ENCODE measurements at places on chromosomes 7 and 10.

DNA sequence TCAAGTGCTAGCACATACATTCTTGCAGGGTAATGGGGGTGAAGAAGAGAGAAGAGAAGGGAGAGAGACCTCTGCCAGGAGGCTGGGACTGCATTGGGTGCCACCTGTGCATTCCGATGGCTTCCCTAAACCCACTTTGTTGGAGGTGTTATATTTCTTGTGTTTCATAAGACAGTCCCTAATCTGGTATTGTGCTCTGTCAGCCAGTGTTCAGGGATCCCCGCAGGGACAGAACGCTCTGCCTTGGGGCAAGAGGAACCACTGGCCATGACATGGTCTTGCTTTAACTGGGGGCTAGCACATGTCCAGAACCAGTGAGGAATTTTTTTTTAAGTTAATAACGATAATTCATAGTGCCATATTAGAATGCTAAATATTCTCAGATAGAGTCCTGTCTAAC, 365.2 kb upstream of the GALNT17 start:
- DNase-seq = no peak

DNA sequence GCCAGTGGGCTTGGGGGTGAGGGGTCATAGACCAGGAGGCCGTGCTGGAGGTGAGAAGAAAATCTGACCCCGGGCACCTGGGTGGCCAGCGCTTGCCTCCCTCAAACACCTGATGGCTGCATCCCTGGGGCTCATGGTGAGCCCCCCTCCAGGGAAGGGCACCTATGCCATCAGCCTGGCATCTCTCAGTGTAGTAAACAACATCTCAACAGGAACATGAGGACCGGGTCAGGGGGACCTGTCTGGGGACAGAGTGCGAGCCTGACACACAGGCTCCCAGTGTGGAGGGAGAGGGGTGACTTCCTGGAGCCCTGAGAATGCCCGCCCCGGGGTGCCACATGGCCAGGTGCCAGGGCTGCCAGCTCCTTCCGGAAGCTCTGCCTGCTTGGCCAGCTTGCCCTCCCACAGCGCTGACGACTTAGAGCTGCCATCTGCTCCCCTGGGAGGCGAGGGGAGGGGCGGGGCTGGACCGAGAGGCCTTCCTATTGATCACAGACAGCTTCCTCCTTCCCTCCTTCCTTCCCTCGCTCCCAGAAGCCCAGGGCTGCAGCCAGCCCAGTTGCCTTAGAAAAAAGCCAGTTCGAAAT, 12.3 kb downstream of the STX1A start:
- no peak for DNase-seq

DNA sequence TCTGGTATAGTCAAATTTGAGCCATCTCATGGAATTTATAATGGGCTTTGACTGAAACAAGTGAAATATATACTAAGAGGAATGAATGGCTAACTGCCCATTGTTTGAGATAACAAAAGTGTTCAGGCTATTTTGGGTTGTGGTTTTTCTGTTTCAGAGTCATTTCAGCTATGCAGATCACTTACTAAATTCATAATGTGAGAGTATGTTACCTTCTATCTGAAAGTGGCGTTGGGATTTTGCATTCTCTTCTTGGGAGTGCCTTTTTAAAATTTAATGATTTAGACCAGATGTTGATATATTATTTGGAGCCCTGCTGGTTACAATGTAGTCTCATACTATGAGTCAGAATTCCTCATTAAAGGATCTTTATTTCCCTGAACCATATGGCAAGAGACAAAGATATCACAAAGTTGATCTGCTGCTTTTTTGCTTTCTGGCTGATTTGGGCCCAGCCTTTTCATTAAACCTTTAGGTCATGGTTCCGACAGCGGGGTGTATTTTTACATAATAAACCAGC, 10.4 kb downstream of the VCL start:
- DNase-seq = peak; percentile 77

DNA sequence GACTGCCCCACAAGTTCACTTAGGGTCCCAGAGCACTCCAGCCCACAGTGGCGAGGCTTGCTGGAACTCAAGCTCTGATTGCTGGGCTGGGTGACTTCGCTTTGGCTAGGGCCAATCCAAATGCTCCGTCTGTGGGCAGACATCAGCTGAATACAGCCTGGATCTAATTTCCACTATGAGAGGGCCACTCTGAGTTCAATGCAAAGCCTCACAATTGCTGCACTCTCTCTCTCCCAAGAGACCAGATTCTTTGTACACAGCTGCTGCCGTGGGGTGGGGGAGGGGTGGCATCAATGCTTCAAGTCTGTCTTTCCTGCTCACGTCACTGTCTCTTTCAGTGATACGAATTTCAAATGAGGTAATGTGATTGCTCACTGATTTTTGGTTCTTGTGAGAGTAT, 47.3 kb upstream of the BPGM start:
- no peak for DNase-seq

DNA sequence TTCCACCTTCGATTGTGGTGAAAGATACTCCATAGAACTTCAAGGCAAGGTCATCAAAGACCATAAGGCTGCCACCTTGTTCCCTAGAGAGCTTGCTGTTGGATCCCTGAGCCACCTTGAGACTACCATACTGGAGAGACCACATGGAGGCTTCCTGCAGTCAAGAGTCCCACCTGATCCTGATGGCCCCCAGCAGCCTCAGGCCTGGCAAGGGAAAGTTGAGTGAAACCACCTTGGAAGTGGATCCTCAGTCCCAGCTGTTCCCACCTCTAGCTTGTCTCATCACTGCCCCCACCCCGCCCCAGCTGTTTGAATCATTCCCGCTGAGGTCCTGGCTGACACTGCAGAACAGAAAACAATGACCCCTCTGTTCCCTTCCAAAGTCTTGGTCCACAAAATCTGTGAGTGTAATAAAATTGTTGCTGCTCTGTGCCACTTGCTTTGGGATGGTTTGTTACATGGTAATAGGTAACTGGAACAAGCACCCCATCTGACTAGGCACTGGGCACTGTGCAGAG, 32.0 kb downstream of the PRLHR start:
- DNase-seq = no peak

GRCh38 chr10:126384269-126384873, 3.9 kb downstream of the ADAM12 start:
- peak; percentile 57 for DNase-seq

DNA sequence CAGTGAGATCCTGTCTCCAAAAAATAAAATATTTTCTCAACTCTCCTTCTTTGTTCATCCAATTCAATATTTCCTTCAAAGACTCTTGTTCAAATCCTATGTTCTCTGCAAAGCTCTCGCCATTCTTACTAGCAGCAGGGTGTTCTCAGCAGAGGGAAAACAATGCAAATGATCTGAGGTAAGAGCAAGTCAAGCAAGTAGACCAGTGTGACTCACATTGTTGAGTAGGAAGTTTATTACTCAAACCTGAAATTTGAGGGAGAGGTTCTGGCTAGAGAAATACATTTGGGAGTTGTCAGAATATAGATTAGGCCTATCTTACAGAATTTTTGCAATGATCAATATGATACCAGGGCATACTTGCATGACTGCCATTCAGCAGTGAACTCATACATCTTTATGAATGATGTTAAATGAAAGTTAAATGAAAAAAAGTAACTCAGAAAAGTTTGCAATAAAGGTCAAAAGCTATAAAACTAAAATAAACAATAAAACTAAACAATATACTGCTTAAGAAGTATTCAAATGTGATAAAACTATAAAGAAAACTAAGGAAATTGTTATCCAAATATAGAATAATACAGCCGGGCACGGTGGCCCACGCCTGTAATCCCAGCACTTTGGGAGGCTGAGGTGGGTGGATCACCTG, 5.8 kb downstream of the IDE start:
- no peak for DNase-seq

DNA sequence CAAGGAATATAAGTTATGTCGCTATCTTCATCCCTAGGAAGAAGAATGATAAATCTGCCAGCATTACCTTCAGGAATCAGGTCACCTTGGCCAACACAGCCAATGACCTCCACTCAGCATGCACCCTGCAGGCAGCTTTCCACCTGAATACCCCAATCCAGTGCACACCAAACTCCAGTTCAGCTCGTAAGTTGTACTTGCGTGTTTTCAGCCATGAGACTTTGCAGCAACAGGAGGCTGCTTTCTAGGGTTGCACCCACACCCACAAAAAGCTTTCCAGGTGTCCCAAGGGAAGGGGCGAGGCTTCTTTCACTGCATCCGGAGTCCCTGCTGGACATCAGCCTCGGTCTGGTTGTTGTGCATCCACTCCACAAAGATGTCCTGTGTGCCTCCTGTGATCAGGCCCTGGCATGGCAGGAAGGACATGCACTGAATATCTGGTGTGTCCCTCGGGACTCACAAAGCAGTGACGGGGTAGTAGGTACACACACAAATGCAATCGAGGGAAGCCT, 282.9 kb downstream of the GRID1 start:
- no peak for DNase-seq
